ENCODE measurements at places on chromosomes 1 and 21.

GRCh38 chr1:3363023-3363422, 91.4 kb upstream of the ARHGEF16 start:
- DNase-seq: no peak

GRCh38 chr1:167330601-167331293, 110.1 kb downstream of the POU2F1 start:
- DNase-seq: no peak

DNA sequence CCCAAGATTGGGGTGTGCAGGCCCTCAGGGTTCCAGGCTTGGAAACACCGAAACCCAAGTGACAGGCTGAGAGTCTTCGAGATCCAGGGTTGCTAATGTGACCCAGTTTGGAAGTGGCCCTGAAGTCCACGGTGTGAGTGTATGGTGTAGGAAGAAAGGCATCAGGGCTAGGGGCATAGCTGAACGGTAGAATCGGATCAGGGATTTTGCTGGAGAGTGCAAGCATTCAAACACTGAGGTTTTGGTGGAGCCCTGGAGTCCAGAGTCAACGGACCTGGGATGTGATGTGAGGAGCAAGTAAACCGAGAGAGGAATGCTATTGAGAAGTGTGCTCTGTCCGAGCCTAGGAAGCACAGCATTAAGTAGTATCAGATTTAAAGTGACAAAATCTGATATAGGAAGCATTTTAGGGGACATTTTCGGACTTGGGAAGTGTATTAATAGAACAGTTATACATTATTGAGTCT, 958 bp downstream of the NFYC start:
- peak; percentile 71 for DNase-seq

GRCh38 chr1:182677397-182678098, 6.8 kb downstream of the RGS8 start:
- DNase-seq: no peak

DNA sequence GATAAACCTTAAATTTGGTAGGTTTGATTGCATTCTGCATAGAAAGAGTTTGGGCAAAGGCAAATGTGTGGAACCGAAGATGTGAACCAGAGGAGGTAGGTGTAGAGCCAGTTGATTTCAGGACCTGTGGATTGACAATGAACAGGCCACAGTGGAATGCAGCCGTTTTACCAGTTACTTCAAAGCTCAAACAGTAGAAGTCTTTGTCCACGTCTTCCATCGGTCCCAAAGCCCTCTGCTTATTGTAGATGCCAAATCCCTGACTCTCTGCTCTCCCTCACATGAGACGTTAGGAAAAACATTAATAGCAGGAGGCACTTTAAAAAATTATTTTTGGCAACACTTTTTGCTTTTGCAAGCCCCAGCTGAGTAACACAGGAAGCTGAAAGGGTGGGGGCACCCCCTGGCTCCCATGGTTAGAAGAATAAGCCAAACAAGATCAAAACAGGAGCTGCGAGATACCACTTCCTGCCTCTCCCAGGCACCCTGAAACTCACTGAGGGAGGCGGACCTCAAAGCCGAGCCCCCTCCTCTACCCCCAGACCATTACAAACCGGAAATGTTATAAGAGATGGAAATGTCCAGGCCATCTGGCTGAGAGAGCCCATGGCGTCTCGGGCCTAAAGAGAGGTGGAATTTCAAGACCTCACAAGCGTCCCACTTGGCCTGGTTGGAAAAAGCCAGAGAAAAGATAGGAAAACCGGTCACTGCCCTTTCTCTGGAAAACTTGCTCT, 13.5 kb downstream of the TRAF3IP3 start:
- peak; percentile 49 for DNase-seq

- no peak for DNase-seq
These were observed 246.0 kb downstream of the RERE start for GRCh38 chr1:8571200-8571984.

GRCh38 chr1:154479764-154480421, 22.1 kb upstream of the TDRD10 start:
- peak; percentile 90 for DNase-seq

- DNase-seq: no peak
These were observed 13.9 kb downstream of the RCAN3 start for GRCh38 chr1:24516506-24516905.

GRCh38 chr21:26849428-26850115, 4.4 kb upstream of the ADAMTS1 start:
- DNase-seq: peak; percentile 77

DNA sequence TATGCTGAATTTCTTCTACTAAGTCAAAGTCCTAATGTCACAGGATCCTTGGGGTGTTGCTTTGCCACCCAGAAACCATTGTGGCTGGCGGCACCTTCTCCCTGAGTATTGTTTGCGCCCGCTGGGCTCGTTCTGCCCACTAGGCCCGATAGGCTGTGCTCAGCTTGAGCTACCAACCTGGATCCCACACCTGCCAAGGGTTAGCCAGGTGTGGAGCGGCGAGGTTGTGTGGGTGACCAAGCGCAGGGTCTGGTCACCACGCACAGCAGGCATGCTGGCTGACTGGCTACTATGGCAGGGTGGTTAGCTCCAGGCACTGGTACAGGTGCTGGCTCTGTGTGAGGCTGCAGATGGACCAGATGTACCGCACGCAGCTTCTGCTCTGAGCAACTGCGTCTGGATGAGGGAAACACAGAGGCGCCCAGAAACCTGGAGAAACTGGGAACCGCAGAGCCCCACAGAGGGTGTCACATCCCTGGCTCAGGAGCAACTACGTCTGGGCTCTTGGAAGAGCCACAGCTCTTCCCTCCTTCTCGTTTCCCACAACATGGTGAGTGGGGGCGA, 50.3 kb upstream of the SCYL3 start:
- no peak for DNase-seq

DNA sequence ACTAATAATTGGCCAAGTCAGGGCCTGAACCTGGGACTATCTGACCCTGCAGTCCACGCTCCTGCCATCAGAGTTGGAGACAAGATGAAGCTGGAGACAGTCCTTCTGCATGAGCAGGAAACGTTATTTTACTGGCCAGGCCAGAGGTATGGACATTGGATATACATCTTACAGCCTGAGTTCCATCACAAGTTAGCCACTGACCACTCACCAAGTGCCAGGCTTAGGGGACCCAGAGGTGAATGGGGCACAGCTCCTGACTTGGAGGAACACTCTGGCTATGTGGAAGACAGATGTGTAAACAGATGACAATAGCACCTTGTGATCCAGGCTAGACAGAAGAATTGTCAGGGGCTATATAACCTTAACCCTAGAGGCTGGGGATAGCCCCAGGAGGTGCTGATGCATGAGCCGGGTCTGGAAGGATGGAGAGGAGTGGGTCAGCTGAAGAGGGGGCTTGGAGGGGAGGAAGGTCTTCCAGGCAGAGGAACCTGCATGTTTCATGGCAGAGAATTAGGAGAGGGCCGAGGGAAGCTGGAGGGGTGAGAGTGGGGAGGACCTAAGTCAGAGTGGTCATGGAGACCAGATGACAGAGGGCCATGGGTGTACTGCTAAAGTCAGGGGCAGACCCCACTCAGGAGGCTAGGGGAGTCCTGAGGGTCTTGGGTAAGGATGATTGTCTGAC, 52.5 kb upstream of the DMRTB1 start:
- DNase-seq: no peak
